ENCODE measurements at places on chromosomes 2 and 18.

GRCh38 chr18:2967820-2968219 lies 45.1 kb downstream of the LPIN2 start:
- DNase-seq = no peak

GRCh38 chr2:195482010-195482409 lies 175.0 kb upstream of the SLC39A10 start:
- no peak for DNase-seq

DNA sequence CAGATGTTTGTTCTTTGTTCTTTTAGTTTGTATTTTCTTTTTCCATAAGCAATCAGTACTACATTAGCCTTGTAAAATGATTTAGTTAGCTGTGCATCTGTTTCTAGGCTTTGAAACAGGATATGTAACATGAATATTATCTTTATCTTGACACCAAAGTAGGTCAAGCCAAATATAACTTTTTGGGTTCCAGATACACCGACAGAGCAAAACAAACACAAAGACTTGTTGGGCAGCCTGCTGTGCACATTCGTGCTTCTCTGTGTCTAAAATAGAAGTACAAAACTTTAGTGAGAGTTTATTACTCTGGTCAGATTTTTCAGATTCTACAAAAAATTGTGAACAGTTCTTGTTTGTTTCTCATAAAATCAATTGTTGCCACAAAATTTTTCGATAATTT lies 1059.3 kb upstream of the GYPC start:
- DNase-seq = no peak

DNA sequence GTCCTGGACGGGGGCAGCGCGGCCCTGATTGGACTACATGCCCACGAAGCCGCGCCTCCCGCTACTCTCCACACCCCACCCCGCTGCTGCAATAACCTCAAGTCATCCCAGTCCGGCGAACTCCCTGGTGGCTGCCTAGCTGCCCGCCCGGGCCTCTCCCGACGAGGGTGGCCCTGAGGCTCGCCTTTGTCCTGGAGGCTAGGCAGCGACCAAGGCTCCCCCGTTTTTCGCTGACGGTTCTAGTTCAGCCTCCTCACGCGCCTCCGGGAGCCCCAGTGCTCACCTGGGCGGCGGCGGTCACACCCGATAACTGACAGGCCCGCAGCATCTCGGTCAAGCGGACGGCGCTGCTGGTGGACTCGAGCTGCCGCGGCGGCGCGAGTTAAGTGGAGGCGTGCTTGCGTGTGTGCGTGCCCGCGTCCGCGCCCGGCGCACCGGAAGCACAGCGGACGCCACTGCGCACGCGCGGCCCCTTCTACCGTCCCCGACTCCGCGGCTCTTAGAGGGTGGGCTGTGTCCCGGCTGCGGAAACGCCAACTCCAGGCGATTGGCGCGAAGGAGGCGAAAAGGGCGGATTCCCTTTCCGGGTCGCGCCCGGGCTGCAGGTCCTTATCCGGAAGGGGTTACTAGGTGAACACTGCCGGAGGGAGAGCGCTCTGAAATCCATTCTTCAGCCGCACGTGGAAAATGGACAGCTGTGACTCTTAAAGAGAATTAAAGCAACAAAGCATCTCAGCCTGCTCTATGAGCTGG lies at the start of gene IMMT:
IMMT (minus strand) TSS at position 408 of the 753 bp plus-strand sequence; CDS start at position 328, 80 bp downstream.
- DNase-seq = peak; percentile 98

GRCh38 chr18:29712785-29713184 lies 1329.8 kb downstream of the DSC3 start:
- no peak for DNase-seq

DNA sequence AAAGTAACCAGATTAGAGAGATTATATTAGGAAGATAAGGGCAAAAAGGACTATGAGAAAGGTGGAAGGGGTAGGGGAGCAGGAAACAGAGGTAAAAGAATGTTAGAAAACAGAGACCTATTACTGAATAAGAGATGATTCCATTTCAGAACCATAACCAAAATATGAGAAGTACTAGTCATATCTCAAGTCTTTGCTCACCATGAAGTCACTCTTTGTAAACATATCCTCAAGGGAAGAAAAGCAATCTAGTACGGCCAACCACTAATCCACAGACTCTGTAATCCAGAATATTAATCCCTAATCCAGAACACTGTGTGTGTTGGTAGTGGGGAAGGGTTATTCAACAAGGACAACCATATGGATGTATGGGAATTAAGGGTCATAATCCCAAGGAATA lies 92.0 kb downstream of the CDCA7 start:
- no peak for DNase-seq

GRCh38 chr2:215755641-215756345 lies 257.6 kb downstream of the MREG start:
- DNase-seq = no peak

- no peak for DNase-seq
Measured at GRCh38 chr2:68566362-68566761, 77.0 kb upstream of the PROKR1 start.
